ENCODE measurements at places on chromosomes 7 and 10.

DNA sequence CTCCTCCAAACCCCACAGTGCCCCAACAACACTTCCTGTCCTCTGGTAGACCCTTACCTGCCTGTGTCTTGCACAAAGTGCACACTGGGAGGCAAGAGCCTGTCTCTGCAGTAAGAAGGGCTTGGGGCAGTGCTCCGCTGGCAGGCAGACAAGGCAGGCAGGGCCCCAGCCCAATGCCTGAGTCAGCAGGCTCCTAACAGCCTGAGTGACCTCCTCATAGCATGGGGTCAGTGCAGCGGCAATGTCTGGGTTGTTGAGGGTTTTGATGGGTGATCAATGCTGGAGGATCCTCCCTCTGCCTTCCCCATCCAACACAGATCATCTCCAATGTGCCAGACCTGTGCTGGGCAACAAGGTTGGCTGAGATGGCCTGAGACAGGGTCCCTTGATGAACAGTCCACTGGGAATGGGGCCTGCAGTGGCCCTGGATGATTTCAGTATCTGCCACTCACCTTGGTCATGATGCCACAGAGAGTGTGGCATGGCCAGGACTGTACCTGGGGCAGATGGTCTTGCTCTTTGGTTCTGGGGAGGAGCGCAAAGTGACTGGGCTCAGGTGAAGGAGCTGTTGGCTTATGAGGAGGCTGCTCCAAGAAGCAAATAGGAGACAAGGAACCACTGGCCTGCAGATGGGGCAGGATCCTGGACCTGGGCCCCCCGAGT is 55.6 kb upstream of the CAMK2B start:
- no peak for DNase-seq

- no peak for DNase-seq
These were observed 197.2 kb downstream of the PTPRN2 start for GRCh38 chr7:158390460-158390859.

DNA sequence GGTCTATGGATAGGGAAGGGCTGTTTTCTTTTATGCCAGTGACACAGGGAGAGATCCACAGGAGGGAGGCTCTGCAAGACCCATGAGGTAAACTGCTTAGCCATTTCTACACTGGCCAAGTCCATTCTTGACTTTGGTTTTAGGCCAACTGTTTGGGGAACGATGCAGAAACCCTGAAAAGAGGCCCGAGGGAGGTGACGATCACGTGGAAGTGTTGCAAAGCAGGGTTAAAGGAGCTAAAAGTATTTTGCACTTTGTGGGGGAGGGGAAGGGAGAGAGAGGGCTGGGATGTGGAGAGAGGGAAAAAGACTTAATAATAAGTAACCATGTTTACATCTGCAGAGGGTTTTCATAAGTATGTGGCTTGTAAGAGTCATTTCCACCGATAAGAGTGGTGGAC is 239.7 kb downstream of the EMX2 start:
- no peak for DNase-seq

DNA sequence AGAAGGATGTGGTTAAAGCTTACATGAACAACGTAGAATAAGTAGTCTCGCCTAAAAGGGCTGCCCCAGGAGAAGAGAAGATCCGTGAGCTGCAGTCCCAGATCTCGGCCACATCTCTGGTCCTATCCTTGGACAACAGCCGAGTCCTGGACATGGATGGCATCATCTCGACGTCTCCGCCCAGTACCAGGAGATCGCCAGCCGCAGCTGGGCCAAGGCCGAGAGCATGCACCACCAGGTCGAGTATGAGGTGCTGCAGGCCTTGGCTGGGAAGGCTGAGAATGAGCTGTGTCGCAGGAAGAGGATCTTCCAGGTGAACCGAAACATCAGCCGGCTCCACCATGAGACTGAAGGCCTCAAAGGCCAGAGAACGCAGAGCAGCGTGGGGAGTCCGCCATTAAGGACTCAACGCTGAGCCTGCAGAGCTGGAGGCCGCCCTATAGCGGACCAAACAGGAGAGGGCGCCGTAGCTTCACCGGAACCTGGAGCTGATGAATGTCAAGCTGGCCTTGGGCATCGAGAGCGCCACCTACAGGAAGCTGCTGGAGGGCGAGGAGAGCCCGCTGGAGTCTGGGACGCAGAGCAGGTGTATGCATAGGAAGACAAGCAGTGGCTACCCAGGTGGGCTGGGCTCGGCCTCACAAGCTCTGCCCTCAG is 22.2 kb downstream of the LIPK start:
- DNase-seq: no peak

GRCh38 chr10:17993361-17993760 is 41.6 kb downstream of the SLC39A12 start:
- DNase-seq: no peak

- no peak for DNase-seq
These were observed 68.9 kb upstream of the NMT2 start for GRCh38 chr10:15237351-15237750.

DNA sequence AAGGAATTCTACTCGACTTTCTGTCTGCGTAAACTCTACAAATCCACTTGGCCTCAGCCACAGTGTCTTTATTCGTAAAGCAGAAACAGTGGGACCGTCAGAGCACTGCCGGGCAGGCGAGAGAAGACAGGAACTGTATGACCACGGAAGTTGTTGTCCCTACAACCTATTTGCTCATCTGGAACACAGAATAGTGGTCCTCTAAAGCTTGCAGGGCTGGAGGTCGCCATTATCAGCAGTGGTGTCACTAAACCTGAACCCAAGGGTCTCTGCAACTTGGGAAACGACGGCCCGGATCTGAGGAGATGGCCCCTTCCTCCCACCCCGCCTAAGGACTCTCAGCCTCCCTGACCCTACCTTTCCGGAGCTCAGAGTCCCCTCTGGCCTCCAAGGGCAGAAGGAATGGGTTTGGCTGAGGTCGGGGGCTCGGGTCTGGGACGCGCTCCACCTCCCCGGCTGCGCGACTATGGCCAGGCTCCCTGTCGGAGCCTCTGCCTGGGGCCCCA is 442 bp downstream of the STYXL1 start:
- DNase-seq: no peak

GRCh38 chr10:126147866-126148587 is 240.2 kb downstream of the ADAM12 start:
- DNase-seq: no peak

DNA sequence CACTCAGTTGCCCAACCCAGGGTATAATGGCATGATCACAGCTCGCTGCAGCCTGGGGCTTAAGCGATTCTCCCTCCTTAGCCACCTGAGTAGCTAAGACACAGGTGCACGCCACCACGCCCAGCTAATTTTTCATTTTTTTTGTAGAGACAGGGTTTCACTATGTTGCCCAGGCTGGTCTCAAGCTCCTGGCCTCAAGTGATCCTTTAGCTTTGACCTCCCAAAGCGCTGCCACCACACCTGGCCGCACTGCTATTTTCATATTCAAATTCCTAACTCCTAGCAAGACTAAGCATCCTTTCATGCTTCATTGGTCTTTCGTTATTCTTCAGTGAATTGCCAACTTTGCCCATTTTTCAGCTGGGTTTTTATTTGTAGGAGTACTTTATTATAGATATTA is 30.4 kb upstream of the DAGLB start:
- no peak for DNase-seq

GRCh38 chr7:69438584-69439412 is 159.5 kb upstream of the AUTS2 start:
- no peak for DNase-seq

- no peak for DNase-seq
These were observed 223.8 kb downstream of the USP6NL start for GRCh38 chr10:11387551-11388222.
